ENCODE measurements at places on chromosomes 7 and 10.

DNA sequence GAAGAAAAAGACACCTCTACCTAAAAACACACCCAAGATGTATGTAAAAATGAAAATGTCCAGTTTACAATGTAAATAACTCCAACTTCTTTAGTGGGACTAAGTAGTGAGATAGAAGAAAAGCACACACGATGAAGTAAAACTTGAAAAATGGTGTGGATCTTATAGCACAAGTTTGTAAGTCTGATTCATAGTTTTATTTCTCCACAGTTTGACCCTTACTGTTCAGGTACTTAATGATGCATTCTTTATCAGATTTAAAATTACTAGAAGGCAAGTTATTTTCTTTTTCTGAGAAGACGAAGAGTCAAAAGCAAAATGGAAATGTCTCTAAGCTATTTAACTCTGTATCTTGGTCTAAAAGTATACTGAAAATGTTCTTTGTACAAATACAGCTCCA, 6.1 kb downstream of the NAMPT start:
- DNase-seq: no peak

- no peak for DNase-seq
These were observed 73.4 kb upstream of the PPP1R17 start for GRCh38 chr7:31613604-31614003.

DNA sequence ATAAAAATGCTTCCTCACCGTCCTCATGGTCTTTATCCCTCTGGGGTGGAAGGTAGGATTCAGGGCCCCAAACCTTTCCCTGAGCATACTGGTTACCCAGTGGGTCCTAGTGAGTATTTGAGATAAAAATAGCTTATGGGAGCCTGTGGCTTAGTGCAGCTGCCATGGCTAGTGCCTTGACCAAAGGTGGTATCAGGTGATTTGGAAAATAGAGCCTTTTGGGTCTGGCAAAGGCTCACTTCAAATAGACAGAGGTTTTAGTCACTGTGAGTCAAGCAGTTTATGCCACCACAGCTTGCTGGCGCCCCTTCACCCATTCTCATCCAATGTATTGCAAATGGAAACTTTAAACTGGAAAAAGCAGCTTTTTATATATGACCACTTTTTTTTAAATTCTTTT, 30.4 kb downstream of the PLAU start:
- DNase-seq: no peak

DNA sequence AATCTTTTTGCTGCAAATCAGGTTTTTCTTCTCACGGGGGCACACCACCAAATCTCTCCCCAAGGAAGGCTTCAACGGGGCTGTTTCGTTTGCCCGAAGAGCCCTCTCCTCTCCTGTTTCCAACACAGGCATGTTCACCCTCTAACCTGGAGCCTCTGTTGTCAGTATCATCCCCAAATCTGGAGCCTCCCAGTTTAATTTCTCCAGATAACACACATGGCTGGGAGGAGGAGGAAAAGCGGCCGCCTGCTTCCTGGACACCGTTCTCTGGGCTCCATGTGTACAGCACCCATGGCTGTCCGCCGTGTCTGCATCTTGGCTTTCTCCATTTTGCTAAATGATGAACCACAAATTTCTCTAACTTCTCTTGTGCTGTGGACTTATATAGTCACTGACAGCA, 214.5 kb downstream of the DIP2C start:
- no peak for DNase-seq

DNA sequence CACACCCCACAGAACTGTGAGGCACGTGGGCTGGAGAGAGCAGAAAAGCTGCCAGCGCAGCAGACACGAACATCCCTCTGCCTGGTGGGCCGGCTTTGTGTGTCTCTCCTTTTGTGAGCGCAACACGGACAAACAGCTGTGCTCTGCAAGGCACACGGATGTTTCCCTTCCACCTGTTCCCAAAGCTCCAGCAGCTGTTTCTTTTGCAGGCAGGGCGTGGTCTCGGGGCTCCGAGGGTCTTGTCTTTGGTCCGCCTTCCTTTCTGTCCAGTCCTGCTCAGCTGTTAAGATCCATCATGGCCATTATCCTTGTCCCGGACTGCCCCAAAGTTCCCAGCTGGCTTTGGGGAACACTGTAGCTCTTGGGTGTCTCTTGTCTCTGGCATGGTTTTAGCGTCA, 32.7 kb upstream of the SH2B2 start:
- no peak for DNase-seq
